ENCODE measurements at places on chromosomes 2 and 18. TPM values are rescaled to one million over a fixed set of nuclear protein-coding genes. Genes with fewer than 3 reads are reported as not detected.

GRCh38 chr2:161068670-161069069 is 91.6 kb upstream of the TANK start:
- DNase-seq: no peak

GRCh38 chr18:62938006-62938405 is 222.7 kb downstream of the PHLPP1 start:
- no peak for DNase-seq

Gene IKZF2
- 3.1 TPM for total RNA-seq

Gene OR6B2
- not detected for total RNA-seq

DNA sequence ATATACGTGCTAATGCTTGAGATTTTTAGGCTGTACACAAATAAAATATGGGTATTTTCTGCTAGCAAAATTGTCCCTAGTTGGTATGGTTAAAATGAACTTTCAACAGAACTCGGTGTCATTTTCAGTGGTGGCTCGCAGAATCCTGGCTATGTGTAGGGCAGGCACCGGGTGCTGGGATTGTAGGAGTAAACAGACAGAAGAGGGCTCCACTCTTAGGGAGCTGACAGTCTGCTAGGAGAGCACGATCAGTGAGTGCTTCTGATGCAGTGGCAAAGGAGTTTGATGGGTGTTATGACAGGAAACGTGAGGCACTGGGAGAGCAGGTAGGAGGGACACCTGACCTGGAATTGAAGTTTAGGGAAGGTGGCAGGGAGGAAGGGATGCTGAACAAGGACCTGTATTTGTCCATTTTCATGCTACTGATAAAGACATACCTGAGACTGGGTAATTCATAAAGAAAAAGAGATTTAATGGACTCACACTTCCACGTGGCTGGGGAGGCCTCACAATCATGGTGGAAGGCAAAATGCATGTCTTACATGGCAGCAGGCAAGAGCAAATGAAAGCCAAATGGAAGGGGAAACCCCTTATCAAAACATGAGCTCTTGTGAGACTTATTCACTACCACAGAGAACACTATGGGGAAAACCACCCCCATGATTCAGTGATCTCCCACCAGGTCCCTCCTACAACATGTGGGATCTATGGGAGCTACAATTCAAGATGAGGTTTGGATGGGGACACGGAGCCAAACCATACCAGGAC is 105.4 kb upstream of the LCLAT1 start:
- DNase-seq: no peak

- DNase-seq: no peak
Observed at GRCh38 chr2:12196495-12196894, 450.1 kb downstream of the LPIN1 start.

Gene DOCK10
- 1.3 TPM for total RNA-seq

DNA sequence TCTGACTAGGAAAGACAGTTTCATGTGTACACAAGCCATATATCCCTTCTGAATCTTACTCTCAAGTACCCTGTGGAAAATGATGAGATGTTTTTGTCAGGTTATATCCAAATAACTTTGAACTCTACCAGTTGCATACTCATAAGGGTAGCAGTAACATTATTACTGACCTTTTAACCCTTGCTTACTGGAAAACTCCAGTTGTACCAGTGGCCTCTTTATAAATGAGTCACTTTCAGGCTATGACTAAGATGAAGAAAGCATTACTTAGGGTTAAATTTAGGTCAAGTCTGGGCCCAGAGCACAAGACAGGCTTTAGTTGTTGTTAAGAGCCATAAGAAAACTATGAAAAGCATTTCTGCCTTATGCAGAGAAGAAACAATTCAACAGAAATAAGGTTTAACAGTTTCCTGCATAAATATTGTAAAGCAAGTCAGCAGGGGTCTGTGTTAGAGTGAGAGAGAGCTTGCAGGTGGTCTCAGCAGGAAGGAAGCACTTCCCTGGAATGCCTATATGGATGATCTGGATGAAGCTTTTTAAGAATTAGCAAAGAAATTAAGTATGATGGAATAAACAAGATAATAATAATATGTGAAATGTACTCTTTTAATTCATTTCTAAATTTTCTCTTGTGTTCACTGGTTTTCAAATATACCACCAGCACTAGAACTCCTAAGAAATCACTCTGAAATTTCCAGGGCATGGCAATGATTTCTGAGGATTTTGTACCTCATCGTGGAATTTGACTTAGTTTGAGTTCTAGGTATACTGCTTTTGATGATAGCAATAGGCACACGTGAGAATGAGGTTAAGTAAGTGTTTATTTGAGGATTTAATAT is 126.6 kb downstream of the UBE2E3 start:
- peak; percentile 43 for DNase-seq

Gene VSNL1
- total RNA-seq: 102 TPM

DNA sequence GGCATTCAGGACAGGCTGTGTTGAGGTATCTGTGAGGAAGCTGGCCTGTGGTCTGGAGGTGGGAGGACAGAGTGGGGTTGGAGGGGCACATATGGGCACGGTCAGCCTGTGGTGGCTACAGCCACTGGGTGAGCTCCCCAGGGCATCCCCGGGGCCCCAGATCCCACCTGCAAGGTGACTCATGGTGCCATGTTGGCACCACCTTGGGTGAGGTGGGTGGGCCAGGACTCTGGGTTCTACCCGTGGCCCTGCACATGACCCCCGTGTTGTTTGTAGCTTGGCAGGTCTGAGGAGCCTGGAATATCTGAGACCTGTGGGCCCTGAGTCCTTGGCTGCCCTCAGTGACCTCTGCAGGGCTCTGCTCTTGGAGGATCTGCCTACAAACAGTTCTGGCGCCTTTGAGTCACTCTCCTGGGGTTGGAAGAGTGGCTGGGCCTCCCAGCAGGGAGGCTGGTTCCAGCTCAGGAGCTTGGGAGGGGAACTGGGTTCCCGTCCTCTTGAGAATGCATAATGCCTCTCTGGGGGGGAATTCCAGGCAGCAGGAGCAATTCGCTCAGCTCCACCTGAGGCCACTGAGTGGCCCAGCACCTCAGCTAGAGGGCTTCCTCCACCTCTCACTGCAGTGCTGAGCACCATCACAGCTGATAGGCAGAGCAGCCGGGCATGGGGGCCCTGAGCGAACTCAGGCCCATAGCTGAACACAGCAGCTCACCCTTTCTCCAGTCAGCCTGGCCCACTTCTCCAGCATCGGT is 105.1 kb downstream of the DYSF start:
- peak; percentile 32 for DNase-seq

- no peak for DNase-seq
Observed at GRCh38 chr2:6845903-6846302, 19.8 kb downstream of the CMPK2 start.

Gene TFCP2L1
- 6.4 TPM for total RNA-seq

DNA sequence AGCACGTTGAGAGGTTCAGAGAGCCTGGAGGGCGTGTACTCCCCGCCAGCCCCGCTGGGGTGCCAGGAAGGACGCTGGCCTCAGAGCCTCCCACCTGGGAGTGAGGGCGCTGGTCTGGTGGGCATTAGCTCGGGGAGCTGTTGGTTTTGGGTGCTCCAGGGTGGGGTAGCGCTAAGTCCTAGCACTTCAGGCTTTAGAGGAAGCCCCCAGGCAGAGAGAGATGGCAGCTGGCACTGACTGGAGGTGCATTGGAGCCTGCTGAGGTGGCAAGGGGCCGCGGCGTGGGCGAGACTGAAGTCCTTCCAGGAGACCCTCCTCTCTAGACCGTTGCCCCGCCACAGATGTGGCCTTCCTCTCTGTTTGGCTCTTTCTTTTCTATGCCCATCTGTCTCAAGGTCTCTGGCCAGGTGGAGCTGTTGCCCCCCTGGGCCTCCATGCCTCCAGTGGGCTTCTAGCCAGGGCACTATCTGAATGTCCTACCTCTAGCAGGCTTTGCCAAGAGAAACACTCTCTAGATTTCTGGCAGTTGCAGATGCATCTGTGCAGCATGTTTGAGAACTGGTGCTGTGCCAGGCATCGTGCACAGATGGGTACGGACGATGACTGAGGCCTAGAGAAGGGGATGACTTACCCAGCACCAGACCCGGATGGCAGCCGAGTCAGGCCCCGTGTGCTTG is 6.6 kb downstream of the CAPN10 start:
- no peak for DNase-seq

DNA sequence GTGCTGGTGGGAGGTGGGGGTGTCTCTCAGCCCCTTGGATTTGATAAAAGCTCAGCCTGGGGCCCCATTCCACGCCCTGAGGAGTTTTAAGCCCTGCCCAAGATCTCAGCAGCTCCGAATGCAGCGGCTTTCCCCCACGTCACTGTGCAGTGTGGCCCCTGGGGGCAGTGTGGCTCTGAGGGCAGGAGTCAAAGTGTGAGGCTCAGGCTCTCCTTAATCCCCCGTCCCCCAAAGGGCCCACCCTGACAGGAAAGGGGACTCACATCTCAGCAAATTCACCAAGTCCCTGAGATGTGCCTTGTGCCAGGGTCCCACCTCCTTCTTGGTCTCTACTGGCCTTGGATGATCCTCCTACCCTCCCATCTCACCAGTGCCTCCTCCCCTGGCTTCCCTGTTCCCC is 25.2 kb downstream of the NPPC start:
- DNase-seq: peak; percentile 69

Gene CFAP65
- 0.23 TPM for total RNA-seq

Gene HOXD10
- not detected for total RNA-seq

DNA sequence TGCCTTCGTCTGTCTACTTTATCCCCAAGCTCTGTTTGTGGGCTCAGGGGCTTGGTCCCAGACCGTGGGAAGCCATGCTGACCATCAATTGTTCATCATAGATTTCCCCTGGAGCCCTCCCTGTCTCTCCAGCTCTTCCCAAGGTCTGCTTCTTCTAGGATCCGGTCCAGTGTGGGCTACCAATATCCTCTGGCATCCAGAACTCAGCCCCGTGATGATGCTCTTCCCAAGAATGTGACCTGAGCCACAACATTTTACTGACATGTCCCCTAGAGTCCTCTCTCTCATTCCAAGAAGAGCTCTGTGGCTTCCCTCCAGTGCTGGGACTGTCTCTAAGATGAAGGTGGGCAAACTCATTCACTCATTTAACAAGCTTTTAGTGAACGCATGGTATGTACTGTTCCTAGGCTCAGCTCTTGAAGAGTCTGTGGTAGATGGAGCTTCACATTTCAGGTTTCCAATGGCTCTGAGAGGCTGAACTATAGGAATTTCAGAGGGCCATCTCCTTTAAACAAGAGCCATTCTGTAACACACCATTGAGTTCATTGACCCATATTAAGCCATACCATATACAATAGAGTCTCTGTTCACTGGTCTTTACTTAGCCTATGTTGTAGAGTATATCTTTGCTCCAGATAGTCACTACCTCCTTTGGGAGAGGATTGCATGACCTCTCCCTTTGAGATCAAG is 142.0 kb upstream of the APCDD1 start:
- DNase-seq: no peak

GRCh38 chr2:226579519-226579918 is 220.1 kb downstream of the IRS1 start:
- DNase-seq: no peak

DNA sequence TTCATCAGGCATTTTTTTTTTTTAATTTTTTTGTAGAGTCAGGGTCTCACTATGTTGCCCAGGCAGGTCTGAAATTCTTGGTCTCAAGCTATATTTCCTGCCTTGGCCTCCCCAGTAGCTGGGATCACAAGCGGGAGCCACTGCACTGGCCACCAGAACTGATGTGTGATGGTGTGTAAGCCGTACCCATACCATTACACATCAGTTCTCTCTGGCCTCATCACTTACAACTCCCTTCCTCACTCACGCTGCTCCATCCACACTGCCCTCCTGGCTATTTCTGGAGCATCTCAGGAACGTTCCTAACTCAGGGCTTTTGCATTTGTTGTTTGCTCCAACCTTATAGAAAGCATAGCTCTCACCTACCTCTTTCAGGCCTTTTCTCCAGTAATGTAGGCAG is 834.5 kb upstream of the ID2 start:
- no peak for DNase-seq

Gene RASGRP3
- total RNA-seq: 0.69 TPM

- no peak for DNase-seq
Observed at GRCh38 chr18:13511961-13512577, 214.3 kb downstream of the FAM210A start.

- no peak for DNase-seq
Observed at GRCh38 chr2:9336576-9337314, 86.6 kb downstream of the ITGB1BP1 start.

GRCh38 chr2:149451417-149452165 is 121.2 kb downstream of the LYPD6 start:
- no peak for DNase-seq

GRCh38 chr2:9665898-9666297 is 35.1 kb upstream of the YWHAQ start:
- no peak for DNase-seq

DNA sequence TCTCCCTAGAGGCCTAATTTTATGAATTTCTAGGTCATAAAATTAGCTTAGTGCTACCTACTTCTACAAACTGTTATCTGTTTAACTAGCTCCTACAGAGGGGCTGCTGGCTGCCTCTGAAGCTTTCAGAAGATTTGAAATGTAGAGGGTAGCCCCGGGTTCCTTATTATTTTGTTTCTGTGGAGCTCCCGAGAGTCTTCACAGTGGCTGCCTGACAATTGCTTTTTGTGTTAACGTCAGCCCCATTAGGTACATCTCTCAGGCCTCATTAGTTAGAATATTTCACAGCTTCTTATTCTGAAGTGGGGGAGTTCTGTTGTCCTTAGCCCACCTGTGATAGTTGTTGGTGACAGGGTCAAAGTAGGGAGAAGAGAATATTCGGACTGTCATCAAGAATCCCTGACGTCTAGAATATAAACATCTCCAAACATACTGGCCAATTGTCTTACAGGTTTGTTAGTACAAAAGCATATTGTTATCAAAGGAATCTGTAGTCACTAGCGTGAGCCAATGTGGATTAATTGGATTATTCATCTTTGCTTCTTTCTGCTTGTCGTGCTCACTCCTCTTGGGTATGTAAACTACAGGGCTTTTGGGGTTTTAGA is 77.5 kb downstream of the DIS3L2 start:
- no peak for DNase-seq

Gene KCNG3
- total RNA-seq: 33.8 TPM

GRCh38 chr2:10139536-10139935 is 17.0 kb downstream of the RRM2 start:
- DNase-seq: no peak

Gene SERPINB12
- total RNA-seq: not detected

- peak; percentile 90 for DNase-seq
Observed at GRCh38 chr2:1750933-1751766, 6.8 kb upstream of the PXDN start.

Gene DTNB
- 27.5 TPM for total RNA-seq

- DNase-seq: no peak
Observed at GRCh38 chr2:218184331-218184730, 17.6 kb upstream of the CXCR1 start.

Gene GPR39
- total RNA-seq: 1.0 TPM

Gene GALNT14
- total RNA-seq: 10.4 TPM
